ENCODE measurements at places on chromosomes 13 and 19.

GRCh38 chr19:31271306-31271911 lies 77.8 kb downstream of the TSHZ3 start:
- no peak for DNase-seq

DNA sequence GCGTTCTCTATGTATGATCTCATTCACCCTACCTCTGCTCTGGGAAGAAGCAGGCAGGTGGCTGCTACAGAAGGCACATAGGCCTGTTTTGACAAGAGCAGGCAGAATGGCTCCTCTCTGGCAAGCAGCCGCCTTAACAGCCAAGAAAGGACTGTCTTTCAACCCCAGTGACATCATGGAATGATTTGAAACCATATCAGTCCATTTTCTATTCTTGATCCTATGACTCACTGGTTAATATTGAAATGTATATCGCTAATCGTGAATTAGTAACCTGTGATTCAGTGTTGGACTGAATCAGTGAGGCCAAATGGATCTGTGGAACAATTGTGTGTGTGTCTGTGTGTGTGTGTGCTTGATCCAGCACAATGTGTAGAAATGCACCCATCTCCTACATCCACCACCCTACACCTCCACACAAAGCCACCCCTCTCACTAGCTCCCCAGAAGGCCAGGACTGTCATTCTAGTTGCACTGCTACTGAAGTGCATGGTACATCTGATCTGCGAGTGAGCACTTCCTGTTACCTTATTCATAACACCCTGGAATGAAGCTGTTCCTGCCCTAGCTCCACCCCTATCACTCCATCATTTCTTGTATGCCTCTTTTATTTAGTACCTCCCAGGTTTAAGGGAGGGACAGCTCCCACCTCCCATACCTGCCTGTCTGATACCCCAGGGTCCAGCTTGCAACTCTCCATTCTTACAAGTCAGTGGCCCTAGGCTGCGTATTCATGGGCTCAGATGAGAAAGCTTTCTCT lies 460.0 kb downstream of the FOXO1 start:
- DNase-seq = no peak

- no peak for DNase-seq
Observed at GRCh38 chr19:5466814-5467291, 11.6 kb downstream of the ZNRF4 start.

GRCh38 chr13:80341756-80342370 lies 937 bp upstream of the SPRY2 start:
- DNase-seq = peak; percentile 67

- no peak for DNase-seq
Observed at GRCh38 chr19:7076151-7076550, 6.6 kb downstream of the ZNF557 start.

DNA sequence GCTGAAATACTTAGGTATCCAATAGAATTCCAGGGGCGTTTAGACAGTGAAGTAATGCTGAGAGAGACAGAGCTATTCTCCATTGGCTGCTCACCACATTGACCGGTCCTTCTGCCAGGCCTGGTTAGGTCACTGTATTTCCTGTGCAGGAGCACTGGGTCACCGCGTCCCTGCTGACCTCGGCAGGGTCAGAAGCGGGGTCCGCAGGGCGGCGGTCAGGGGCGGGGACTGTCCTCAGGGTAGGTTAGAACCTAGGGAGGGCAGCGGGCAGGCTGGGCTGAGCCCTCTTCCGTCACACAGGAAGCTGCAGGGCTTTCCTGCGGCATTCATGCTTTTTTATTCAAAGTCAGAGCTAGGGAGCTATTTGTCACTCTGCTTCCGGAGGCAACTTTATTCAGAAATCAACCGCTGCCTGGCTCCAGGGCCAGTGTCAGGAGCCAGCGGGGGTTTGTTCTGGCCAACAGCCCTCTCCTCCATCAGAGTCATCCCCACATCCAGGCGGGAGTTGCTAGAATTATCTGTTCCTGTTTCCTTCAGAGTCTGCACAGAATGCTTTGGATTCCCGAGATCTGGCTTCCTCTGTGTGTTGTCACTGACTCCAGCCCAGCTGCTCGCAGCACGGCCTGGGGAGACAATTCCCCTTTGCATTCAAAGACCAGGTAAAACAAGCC lies 81.2 kb upstream of the WASF3 start:
- no peak for DNase-seq

DNA sequence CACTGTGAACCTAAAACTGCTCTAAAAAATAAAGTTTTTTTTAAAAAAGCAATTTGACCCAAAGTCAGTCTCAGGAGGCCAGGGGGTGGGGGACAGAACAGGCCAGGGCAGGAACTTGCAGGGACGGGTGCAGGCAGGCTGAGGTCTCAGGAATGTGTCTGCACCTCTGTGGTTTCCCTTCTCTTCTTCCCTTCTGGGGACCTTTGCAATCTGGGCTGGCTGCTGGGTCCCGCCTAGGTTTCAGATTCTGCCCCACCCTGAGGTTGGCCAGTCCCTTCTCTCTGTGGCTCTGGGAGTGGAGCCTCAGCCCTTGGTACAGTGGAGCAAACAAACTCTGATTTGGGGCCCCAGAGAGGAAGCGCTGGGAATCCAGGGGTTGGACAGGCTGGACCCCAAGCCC lies 5.3 kb upstream of the F2RL3 start:
- no peak for DNase-seq

GRCh38 chr13:21445759-21446158 lies 13.3 kb downstream of the ZDHHC20 start:
- DNase-seq = no peak

DNA sequence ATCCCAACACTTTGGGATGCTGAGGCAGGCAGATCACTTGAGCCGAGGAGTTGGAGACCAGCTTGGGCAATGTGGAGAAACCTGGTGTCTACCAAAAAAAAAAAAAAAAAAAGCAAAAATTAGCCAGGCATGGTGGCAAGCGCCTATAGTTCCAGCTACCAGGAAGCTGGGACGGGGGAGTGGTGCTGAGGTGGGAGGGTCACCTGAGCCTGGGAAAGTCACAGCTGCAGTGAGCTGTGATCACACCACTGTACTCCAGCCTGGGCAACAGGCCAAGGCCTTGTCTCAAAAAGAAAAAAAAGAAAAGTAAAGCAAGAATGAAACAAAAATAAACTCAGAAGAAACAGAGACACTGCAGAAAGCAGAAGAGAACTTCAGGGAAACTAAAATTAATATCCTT lies 31.6 kb downstream of the MTRF1 start:
- DNase-seq = no peak

DNA sequence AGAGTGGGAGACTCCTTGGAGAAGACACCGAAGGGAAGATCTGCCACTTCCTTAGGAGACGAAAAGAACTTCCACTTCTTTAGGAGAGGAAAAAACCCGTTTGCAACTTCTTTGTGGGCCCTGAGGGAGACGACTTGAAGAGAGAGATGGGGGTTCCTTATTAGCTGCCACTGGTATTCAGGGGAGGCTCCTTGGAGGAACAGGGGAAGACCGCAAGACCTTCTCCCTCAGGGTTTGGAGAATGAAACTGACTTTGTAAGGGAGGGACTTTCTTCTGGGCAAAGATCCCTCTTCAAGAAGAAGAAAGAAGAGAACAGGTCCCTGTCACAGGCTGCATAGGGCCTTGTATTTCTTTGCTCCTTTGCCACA lies 416 bp downstream of the BCKDHA start:
- no peak for DNase-seq

DNA sequence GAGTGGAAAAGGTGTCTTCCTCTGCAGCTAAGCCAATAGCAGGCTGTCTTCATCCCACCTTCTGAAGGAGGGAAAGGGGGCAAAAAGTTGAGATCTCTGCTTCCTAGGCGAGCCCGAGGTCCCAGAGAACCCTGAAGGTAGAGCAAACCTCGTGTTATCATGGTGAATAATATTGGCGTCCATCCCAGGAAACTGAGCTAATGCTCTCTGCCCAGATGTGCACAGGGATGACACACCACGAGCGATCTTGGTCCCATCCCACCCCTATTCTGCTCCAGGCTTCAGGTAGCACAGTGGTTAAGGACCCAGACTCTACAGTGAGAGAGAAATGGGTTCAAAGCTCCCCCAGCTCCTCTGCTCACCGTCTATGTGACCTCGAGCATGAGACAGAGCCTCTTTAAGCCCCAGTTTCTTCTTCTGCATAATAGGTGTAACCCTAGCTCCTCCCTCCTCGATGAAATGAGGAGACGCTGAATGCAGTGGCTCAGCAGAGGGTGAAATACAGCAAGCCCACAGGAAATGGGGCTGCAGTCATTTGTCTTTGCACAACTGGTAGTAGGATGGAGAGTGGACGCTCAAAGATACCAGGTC lies 9.9 kb upstream of the CEACAM20 start:
- no peak for DNase-seq
